ENCODE measurements at places on chromosomes 3 and 15. TPM values are rescaled to one million over a fixed set of nuclear protein-coding genes. Genes with fewer than 3 reads are reported as not detected.

The GUCA1C gene
- not detected for total RNA-seq

The STAC gene
- 1.4 TPM for total RNA-seq

The FOXB1 gene
- total RNA-seq = not detected

The SPSB4 gene
- 12.9 TPM for total RNA-seq

The OR5K2 gene
- total RNA-seq = not detected

The ANKRD63 gene
- 0.31 TPM for total RNA-seq

The DNAH12 gene
- 0.29 TPM for total RNA-seq

The ANKRD34C gene
- total RNA-seq = not detected

The GRK7 gene
- 0.11 TPM for total RNA-seq

The DHFR2 gene
- total RNA-seq = 9.6 TPM

The LRRC34 gene
- 5.3 TPM for total RNA-seq

GRCh38 chr3:81270603-81271379, 490.7 kb downstream of the GBE1 start:
- no peak for DNase-seq

GRCh38 chr3:42725454-42725853, 22.9 kb upstream of the HHATL start:
- no peak for DNase-seq

GRCh38 chr3:181629711-181630110, 82.0 kb upstream of the SOX2 start:
- DNase-seq = no peak

DNA sequence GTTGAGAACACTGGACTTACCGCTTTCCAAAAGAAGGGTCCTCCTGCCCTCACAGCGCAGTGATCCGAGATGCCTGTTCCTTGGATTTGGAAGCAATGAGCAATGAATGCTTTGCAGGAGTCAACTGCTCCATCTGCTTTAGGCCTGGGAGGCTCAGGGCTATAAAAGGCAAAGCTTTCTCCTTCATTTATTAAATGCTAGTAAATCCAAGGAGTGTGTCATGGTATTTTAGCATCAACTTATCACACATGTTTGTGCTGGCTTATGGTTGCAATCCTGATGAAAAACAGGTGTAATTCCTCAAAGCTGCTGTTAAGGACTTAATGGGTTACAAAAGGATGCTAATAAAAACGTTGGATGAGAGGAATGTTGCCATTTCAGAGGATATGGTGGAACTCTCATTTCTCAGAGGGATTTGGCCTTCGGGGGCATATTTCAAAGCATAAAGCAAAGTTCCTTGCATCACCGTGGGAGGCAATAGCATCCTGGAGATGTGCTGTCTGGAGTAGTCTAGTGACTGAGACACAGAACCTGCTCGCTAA, 158.5 kb upstream of the TPM1 start:
- DNase-seq = no peak

DNA sequence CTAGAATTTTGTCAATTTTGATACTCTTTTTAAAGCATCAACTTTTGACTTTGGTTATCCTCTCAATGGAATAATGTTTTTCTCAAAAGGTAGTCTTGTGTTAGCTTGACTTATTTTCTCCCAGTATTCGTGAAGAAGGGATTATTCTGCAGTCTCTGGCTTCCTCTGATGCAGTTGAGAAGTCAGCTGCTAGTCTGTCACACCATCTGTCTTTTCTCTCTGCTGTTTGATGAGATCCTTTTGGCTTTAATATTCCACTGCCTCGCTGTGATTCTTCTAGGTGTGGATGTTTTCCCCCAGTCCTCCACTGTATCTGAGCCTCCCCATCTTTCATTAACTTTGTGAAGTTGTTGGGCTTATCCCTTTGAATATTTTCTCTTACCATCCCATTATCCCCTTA, 141.0 kb downstream of the WDR72 start:
- no peak for DNase-seq

DNA sequence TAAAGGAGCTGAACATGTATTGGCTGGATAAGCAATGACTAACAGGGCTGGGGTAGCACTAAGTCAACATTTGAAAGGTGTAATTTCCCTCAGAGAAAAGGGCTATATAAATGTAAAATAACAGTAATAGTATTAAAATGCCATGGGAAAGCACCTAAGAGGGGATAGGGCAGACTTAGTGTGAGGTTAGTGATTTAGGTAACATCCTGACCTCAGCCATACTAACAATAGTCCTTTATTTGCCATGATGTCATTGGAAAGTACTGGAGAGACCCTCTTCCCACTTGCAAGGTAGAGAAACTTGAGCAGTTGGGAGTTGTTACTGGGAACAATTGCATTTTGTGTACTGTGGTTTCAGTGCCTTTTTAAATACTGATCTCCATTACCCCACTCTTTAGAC, 103.4 kb downstream of the LSAMP start:
- no peak for DNase-seq

- no peak for DNase-seq
Measured at GRCh38 chr15:53580366-53580765, 179.1 kb downstream of the WDR72 start.

DNA sequence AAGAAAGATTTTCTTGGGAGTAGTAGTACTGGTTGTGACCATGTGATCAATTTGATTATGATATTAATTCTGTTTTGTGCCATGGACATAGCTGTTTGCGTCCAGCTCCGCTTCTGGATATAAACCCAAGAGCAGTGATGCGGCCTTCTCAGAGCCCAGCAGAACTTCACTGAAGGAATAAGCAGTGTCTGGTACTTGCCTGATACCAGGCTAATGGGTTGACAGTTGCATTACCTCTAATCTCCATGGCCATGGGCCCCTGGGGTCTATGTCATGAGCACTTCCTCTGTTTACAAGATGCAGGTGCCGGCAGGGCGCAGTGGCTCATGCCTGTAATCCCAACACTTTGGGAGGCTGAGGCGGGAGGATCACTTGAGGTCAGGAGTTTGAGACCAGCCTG, 36.3 kb upstream of the RAB6B start:
- DNase-seq = no peak

DNA sequence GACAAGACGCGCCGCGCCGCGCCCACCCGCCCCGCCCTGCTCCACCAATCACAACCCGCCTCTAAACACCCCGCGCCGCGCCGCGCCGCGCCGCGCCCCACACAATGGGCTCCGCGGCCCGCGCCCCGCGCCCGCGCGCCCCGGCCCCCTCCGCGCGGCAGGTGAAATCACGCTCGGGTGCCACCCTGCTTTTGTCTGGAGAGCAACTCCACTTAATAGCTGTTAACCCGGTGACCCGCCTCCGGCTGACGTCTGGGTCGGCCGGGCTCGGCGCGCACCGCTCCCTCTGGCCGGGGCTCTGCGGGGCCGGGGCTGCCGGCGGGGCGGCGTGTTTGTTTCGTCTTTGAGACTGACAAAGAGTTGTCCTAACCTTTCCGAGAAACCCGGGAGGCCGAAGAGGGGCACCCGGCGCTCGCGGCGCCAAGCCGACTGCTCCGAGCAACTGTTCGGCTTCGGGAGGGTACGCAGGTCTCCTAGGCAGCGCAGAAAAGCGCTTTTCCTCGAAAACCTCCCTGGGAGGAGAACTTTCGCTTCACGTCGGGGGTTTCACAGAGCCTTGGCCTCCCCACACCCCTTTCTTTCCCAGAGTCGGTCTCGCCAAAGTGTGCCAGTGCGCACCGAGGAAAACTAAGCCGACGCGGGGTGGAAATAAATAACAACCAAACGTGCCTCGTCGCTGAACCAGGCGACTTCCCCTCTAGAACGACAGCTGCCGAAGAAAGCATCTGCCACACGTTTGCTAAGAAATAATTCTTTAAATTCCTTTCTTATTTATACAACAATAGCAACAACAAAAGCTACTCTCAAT, 518.4 kb downstream of the FOXP1 start:
- DNase-seq = no peak

DNA sequence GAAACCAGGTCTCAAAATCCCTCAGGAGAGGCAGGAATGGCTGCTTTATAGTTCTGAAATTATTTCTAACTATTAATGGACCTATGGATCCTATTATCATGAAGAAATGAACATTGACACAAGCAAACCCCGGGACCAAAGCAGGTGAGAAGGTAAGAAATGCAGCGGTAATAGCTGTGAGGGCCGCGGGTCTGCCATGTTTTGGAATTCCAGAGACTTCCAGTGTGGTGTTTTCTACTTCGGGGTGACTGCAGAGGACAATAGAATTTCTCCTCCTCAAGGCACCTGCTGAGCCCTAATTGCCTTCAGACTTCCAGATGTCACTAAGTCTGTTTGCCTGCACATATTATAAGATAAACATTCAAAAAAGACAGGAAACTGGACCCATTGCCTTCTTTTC, 437.4 kb downstream of the GABRG3 start:
- no peak for DNase-seq

- DNase-seq = no peak
Measured at GRCh38 chr3:137110392-137110996, 152.7 kb downstream of the IL20RB start.

DNA sequence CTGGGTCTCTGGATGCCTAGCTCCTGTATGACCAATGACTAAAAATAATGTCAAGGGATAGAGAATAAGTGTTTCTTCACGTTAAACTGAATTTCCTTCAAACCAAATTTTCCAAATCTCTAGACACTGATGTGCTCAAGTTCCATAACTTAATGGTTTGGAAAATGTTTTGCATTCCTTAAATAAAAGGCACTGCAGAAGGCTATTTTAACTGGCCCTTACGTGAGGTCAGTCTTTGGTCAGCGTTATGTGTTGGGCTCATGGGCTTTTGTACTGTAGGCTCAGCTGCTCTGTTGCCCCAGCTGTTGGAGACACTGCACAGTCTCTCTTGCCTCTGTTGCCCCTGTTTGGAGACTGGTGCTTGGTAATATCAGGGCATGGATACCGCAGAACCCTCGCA, 188.5 kb downstream of the TPRG1 start:
- DNase-seq = no peak

GRCh38 chr3:42387802-42388651, 22.4 kb downstream of the LYZL4 start:
- no peak for DNase-seq

- DNase-seq = no peak
Measured at GRCh38 chr3:44020143-44020542, 221.5 kb upstream of the TOPAZ1 start.

DNA sequence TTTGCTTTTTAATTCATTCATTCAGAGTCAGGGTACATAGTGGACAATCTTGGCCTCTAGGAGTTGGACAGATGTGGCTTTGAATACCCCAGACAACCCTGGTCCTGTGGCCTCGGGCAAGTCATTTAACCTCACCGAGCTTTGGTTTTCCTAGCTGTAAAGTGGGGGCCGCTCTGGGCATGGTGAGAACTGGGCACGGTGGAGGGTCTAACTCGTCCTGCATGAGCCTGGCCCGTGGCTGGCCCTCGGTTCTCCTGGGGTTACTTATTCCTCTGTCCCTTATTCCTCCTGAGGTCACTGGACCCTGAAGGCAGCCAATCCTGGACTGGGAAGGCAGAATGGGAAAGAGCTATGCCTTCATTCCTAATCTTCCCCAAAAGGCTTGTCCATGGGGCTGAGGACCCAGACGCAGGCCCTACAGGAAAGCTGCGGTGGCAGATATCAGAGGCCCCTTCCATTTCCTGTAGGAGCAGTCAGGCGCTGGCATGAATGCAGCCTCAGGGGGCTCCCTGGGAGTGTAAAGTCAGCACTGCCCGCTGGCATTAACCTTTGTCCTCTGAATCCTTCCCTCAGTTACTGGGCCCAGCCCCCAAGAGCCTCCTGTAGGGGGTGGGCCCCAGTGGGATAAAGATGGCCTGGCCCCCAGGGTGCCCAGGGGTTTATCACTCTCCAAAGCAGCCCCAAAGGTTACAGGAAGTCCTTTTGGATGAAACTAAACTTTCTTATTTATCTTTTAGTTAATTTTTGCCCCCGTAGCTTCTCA, 17.9 kb upstream of the SEC13 start:
- DNase-seq = no peak

- DNase-seq = no peak
Measured at GRCh38 chr3:11913316-11913715, 66.6 kb upstream of the TAMM41 start.

DNA sequence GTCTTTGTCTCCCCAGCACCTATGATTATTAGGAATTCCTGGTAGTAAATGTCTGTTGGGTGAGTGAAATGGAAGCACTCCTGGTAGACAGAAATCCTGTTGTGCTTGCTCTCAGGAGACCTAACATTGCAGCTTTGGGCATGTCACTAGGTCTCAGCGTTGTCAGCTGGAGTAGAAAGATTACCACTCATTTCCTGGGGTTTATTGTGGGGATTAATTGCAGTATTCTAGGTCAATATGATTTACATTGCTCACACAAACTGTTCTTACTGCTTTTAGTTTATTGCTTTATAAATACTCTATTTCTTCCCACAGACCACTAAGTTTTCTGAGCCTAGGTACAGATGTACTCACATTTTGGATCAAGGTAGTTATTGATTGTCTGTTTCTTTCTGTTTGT, 5.1 kb downstream of the TSEN2 start:
- DNase-seq = no peak

GRCh38 chr15:81023483-81024264, 23.0 kb downstream of the TLNRD1 start:
- no peak for DNase-seq

- DNase-seq = no peak
Measured at GRCh38 chr3:144777906-144778305, 806.3 kb downstream of the DIPK2A start.

- no peak for DNase-seq
Measured at GRCh38 chr3:182450942-182451787, 342.1 kb upstream of the ATP11B start.

GRCh38 chr3:156750191-156750873, 75.8 kb upstream of the LEKR1 start:
- DNase-seq = no peak

DNA sequence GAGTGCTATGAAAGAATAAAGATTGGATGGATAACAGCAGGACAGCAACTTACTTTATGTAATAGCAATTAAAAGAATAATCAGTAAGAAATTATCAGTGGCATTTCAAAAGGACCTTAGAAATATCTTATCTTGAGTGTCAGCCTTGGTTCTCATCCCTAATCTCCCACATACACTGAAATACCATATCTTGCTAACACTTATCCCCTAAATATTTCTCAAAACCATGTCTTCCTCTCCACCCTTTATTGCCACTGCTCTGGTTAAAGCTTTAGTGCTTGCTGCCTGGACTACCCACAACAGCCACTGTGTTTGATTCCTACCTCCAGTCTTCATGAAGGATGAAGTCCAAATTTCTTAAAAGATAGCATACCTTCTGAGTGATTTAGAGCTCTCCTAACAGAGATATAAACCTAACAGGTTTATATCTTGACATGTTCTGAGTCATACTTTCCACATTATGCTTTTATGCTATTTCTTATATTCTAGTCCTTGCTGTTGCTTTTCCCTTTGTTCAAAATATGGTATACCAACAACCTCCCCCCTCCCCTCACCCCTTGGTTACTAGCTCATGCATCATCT, 202.8 kb downstream of the RSRC1 start:
- DNase-seq = no peak

DNA sequence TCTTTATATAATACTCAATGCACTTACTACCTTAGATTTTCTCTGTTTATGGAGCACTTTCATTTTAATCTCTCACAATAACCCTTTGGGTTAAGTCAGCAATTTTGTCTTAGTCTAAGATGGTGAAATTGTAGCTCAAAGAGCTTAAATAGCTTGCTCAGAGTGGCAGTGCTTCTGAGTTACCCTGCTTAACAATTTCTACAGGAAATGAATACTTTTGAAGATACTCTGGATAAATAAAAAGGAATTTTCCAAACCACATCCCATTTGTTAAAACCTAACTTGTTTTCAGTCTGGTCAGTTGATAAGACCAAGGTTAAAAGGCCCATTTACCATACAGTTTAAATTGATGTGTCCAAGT, 37.2 kb downstream of the HMG20A start:
- no peak for DNase-seq

- DNase-seq = no peak
Measured at GRCh38 chr15:78033864-78034263, 43.6 kb downstream of the TBC1D2B start.

- DNase-seq = no peak
Measured at GRCh38 chr15:62067448-62068044, 769 bp downstream of the C2CD4A start.

Data from mesothelial cell of epicardium (in vitro differentiated cells).